ENCODE measurements at places on chromosomes 2 and 18.

DNA sequence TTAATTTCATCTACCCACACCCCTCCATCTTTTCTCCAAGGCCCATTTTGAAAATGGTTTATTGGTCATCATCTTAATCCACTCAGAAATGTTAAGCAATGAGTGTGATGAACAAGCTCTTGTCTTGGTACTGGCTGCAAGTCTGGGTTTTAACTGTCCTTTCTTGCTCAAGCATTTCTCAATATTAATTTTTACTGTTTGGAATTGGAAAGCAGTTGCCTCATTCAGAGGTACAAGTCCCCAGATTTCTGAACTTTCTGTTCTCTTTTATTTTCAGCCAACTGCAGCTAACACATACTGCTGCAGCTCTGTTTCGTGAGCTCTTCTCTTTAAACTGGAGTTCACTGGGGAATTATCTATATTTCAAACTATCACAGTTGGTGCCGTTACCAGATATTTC, 99.4 kb upstream of the TEX51 start:
- no peaks in the 10 kb centered on the region for H3K36me3 ChIP-seq
- no peak for DNase-seq
- no peak overlapping the region for H3K27ac ChIP-seq

GRCh38 chr18:58225101-58225500, 181.1 kb downstream of the NEDD4L start:
- no peak overlapping the region for H3K4me3 ChIP-seq
- peaks cover 26% of the 10 kb centered on the region for H3K4me1 ChIP-seq
- DNase-seq: no peak
- H3K27me3 ChIP-seq: no peaks in the 10 kb centered on the region
- H3K36me3 ChIP-seq: peaks cover 18% of the 10 kb centered on the region

DNA sequence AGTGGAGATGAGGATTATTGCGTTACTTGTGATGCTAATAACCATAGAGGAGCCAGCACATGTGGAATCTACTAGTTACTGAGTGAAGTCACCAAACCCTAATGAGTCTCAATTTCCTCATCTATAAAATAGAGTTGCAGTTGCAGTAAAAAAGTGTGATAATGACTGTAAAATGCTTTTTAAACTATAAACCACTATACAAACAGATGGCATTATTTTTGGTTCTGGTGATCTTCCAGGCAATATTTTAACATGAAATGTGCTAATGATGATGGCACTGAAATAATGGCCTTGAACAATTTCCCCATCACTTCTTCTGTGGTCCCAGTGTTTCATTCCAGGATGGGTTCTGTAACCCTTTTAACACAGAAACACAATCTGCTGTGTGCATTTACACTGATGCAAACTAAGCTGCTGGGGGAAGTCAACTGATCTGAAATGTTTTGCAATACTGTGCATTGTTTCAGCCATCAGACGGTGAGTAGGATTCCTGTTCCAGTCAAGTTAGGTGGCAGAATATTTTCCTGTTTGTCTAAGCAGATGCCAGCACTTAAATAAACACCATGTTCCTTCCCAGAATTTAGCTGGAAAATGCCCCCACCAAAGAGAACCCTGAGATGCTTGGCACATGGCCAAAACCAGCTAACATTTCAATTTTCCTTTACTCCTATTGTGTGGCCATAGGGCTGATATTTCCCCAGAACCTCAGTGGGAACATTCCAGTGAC, 52.6 kb downstream of the TACR1 start:
- no peak overlapping the region for H3K27ac ChIP-seq
- H3K36me3 ChIP-seq: no peaks in the 10 kb centered on the region
- H3K27me3 ChIP-seq: no peaks in the 10 kb centered on the region

DNA sequence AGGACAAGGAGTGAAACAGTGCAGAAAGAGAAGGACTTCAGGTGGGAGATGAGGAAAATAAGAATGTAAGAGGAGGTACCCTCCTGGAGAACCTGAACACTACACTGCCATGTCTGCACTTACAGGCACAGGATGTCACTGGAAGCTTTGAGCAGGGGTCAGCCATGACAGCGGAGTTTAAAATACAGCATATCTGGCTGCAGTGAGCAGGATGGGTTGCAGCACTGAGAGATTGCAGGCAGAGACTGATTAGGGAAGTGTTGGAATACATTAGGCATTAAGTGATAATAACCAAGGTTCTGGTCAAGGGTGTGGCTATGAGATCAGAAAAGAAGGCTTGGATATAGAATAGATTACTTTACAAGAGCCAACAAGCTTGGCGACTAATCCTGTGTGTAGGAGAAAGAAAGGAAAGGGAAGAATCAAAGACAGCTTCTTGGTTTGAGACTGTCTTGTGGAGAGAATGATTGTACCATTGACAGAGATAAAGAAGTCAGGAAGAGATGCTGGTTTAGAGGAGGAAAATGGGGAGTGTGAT, 171.1 kb upstream of the RBMS1 start:
- no peak overlapping the region for H3K4me3 ChIP-seq
- peaks cover 22% of the 10 kb centered on the region for H3K4me1 ChIP-seq
- no peaks in the 10 kb centered on the region for H3K27me3 ChIP-seq
- no peaks in the 10 kb centered on the region for H3K36me3 ChIP-seq

DNA sequence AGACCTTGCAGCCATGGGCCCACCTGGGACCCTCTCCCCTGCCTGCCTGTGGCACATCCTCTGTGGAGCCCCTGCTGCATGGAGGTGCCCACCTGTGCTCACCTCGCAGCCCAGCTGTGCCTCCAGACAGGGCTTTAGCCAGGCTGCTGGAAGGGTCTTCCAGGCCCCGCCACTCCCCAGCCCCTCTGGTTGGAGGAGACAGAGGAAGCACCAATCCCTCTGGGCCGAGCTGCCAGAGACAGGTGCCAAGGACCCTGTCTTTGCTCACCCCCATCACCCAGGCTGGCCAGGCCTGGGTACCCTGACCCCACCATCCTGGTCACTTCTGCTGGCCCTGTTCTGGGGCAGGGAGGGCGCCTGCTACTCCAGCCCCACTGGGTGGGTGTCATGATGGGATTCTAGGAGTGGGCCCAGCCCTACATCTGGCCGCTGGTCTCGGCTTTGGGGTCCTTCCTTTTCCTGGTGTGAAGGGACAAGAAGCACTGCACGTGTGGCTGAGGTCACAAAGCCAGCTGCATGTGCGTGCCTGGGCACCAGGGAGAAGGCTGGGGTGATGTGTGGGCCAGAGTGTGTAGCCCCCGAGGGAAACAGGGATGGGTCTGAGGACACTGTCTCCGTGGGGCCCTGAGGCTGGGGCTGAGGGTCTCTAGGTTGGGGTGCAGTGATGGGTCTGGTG, 9.3 kb upstream of the NEU4 start:
- peaks cover 8% of the 10 kb centered on the region for H3K27me3 ChIP-seq
- H3K4me1 ChIP-seq: no peaks in the 10 kb centered on the region
- H3K4me3 ChIP-seq: no peak overlapping the region
- DNase-seq: peak; percentile 55
- no peak overlapping the region for H3K27ac ChIP-seq

DNA sequence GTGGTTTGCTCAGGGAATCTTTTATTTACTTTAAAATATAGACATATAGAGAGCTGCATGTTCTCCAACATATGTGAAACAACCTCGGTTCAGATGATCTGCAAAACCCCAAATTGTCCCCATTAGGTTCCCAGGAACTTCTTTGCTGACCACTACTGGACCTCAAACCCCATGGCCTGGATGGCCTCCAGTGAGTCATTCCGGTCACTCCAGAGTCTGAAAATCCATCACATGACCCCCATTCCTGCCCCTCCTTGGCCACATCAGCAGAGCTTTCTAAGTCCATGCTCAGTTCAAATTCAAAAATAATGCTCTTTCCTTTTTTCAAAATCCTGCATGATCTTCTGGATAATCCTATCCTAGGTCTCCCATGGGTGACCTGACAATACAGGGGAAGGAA, 271.0 kb downstream of the TNS1 start:
- no peaks in the 10 kb centered on the region for H3K4me1 ChIP-seq
- no peak overlapping the region for H3K4me3 ChIP-seq
- no peaks in the 10 kb centered on the region for H3K27me3 ChIP-seq

DNA sequence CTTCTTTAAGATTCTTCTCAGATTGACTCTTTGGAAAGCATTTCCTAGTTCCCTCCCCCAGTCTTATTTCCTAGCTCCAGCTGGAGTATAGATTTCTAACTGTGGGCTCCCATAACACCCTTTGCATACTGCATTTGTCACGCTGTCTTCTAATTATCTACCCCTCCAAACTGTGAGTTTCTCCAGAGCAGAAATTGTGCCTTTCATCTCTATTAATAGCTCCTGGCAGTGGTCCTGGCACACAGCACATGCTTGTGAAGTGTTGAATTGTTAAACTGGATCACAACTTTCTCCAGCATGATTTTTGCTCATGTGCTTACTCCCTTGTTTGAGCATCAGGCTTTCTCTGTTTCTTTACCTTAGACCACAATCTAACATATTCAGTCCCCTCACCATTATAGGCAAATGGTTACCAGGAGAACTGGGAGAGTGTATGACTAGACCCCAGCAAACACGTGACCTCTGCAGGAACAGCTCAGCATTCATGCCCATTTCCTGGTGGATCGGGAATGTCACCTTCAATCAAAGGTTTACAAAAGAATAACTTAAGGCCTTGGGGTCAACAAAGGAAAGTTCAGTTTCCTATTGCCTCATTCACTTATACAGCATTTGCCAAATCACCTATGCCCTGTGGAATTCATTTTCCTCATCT, 175.7 kb upstream of the TANK start:
- no peak overlapping the region for H3K27ac ChIP-seq
- H3K27me3 ChIP-seq: no peaks in the 10 kb centered on the region

Data from RWPE2 (cell line).